Stimulated activated CD8-positive, alpha-beta memory T cell treated with anti-CD3 and anti-CD28 coated beads, Interleukin-4, amount 100 ng/mL, for 24 hours (primary cell): ENCODE measurements at places on chromosomes 5 and 9.

DNA sequence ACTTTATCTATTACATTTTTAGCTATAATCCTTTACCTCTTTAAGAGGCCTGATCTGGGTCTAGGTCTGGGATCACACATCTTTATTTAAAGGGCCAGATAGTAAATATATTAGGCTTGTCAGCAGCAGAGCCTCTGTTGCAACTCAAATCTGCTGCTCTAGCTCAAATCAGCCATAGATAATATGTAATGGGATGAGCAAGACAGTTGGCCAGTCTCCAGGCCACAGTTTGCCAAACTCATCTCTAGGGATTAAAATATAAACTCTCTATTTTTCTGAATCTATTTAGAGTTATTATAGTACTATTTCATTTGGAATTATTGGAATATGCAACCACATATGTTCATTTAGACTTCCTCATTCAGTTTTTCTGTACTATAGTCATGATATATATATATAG, 115.9 kb upstream of the MINAR2 start:
- DNase-seq = no peak

DNA sequence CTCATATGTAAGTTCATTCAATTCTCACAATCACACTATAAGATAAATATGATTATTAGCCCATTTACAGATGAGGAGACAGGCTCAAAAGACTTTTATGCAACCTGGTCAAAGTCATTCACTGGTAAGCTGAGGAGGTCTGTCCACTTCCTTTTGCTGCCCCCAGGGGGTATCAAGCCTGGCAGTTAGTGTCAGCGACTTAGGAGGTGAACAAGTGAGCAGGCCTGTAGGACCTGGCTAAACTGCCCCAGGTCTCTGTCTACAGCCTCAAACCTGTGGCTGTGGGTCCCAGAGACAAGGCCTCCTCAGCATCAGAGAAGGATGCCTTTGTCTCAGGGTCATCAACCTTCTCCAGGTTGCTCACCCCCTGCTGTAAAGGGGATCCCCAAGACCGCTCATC, 10.4 kb downstream of the TGFBI start:
- DNase-seq = no peak

DNA sequence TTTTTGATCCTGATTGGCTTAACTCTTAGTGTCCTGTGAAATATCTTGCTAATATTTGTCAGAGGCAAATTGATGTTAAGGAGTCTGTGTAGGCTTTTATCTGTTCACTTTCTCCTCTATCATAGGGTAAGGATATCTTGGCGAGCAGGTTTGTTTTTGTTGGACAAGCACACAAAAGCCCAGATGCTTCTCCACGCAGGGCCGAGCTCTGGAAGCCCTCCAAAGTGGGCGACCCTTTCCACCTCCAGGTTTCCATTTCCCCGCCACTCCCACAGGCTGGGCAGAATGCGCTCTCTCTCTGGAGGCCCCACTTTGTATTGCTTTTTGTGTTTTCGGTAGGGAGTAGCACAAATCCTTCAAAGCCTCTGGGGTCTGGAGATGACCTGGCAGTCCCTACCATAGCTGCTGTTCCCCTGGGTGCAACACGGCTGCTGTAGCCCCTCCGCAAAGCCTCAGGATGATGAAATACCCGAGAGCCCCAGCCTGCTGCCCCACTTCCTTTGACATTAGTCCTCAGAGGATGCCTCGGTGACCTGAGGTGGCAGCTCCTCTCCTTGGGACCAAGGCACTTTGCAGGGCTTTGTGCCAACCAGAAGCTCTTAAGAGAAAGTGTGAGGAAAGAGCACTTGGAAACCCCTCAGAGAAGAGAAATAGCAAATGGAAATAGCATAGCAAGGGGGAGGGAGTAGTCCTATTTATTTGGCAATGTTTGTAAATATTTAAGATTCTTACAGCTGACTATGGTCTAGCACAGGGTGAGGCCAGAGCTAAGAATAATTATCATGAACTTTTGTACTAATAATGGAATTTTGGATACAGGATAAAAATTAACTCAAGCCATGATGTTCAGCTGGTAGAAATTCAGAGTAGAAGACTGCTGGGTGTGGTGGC, 122.8 kb downstream of the ARHGEF28 start:
- DNase-seq = no peak

GRCh38 chr9:21969951-21970799, 24.0 kb downstream of the CDKN2A start:
- DNase-seq = no peak

DNA sequence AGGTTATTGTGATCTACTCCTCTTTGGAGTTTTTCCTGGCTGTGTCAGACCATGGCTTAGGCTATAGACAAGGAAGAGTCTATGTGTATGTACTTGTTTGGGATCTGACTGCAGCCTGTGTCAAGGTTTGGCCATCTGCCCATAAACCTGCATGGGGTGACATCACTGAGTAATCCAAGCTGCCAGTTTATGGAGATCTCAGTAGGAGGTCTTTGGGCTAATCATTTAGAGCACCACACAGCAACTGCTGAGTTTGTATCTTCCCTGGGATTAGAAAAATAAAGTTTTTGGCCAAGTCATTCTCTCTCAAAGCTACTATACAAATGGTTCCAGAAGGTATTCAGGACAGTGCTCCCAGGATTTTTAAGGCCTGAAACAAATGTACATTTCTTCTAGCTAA, 65.5 kb upstream of the HSPB3 start:
- DNase-seq = no peak

GRCh38 chr5:58718269-58718978, 135.5 kb downstream of the RAB3C start:
- no peak for DNase-seq
